Frontal cortex (tissue), 4 donors: ENCODE measurements at places on chromosomes 16 and 17. TPM values are rescaled to one million over a fixed set of nuclear protein-coding genes. Genes with fewer than 3 reads are reported as not detected.
A peak's percentile ranks its signal among the peaks of the same experiment; 100 is the strongest.

- no peak for DNase-seq
These were observed 8.5 kb downstream of the ST6GALNAC1 start for GRCh38 chr17:76635039-76635438.

- no peak for DNase-seq
These were observed 15.2 kb downstream of the CCDC42 start for GRCh38 chr17:8729421-8729820.

GRCh38 chr16:54591816-54592246, 305.2 kb upstream of the IRX3 start:
- no peak for DNase-seq

SRR gene
- 55.4 TPM for total RNA-seq

SCIMP gene
- under 0.01 TPM for total RNA-seq

DNA sequence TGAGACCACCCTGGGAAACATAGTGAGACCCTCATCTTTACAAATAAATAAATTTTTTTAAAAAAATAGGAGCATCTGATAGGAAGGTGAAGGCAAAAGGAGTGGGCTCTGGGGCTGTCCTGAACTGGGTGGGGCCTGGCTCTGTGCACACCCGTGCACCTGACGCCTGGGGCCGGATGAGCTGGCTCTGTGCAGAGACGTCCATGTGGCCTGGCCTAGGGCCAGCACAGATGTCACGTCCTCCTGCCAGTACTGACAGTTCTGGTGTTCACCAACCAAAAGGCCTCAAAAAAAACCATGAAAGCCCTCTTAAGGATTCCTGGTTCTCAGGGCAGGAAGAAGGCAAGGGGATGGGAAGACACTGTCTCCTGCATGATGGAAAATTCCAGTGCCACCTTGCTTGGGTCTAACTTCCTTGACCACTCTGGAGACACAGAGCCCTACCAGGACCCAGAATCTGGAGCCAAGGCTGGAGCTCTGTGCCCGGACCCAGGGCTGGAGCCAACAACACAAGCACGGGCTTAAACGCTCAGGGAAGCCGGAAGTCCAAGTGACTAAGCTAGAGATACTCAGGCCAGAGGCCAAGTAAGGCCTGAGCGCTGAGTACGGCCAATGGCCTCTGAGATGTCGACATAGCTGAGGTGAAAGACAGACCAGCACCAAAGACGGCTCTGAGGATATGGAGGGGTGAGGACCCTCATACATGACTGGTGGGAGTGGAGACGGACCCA, 32.9 kb downstream of the COPRS start:
- DNase-seq, result no peak

FKBP10 gene
- total RNA-seq, result 9.0 TPM

MYLK3 gene
- 0.41 TPM for total RNA-seq

DNA sequence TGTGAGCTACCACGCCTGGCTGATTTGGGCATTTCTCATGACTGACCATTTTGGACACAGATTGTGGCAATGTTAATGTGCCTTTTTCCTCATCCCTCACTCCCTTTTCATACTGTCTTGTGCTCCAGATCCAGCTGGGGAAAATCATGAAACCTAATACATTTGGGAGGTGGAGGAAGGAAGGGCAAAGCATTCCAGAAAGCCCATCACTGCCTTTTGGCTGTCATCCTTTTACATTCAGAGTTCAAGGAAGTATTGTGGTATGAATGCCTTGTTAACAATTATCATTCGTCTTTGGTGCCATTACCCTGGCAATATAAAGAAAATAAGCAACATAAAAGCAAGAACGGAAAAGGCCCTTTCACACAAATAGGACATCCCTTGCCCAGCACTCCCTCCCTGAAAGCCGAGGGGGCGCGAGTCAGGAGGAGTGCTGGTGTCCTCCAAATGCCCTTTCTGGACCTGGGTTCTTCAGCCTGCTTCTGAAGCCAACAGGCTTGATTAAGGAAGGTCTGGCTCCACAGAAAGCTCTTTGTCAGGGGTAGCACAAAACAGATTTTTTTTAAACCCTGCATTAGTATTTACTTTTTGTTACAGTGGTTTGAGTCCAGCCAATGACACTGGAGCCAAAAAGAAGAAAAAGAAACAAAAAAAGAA, 20.1 kb downstream of the NMT1 start:
- DNase-seq, result no peak

- DNase-seq, result no peak
These were observed 10.6 kb upstream of the CES3 start for GRCh38 chr16:66950437-66950836.

GRCh38 chr16:87806641-87807546, 41.1 kb upstream of the KLHDC4 start:
- peak; percentile 64 for DNase-seq

KRT14 gene
- not detected for total RNA-seq

SPIRE2 gene
- total RNA-seq, result 14.7 TPM

DNA sequence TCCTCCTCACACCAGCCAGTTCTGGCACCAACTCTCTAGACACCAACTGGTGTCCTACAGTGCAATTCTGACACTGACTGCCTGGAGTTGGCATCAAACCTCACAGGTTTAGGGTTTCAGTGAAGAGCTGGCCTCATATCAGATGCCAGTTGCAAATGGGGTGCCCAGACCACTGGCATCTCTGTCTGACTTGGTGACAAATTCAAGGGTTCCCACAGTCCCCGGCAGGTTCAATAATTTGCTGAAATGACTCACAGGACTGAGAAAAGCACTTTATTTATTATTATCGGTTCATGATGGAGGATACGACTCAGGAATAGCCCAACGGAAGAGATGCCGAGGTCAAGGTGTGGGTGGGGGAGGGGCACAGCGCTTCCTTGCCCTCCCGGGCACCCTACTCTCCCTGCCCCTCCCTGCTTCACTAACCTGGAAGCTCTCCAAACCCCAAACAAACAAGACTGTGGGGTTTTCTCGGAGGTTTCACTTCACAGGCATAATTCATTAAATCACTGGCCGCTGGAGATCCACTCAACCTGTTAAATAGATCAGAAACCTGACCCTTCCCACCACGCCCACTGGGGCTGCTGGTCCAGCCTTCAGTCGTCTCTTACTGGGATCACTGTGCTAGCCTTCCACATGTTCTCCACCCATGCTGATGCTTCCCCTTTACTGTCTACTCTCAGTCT, 1.7 kb upstream of the NLRP1 start:
- no peak for DNase-seq

- no peak for DNase-seq
These were observed 30.3 kb upstream of the SRCIN1 start for GRCh38 chr17:38636054-38636453.

PLA2G15 gene
- total RNA-seq, result 18.3 TPM

ZNF469 gene
- 0.41 TPM for total RNA-seq

DNA sequence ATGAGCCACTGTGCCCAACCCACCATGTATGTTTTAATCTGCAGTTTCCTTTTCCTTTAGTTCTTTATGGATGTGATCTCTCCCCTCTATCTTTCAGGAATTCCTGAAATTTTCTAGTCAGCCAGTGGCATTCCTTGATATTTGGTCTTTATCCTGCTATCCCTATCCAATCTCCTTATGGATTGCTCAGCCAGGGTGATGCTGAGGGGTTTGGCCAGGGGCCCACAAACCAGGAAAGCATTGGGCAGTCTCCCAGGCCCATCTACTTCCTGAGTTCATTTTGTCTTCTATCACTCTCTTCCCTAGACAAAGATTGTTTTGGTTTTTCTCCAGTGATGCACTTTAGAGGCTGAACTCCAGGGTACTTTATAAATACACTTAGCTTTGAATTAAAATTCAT, 115.9 kb downstream of the KATNIP start:
- no peak for DNase-seq

PDK2 gene
- 11.8 TPM for total RNA-seq

DNA sequence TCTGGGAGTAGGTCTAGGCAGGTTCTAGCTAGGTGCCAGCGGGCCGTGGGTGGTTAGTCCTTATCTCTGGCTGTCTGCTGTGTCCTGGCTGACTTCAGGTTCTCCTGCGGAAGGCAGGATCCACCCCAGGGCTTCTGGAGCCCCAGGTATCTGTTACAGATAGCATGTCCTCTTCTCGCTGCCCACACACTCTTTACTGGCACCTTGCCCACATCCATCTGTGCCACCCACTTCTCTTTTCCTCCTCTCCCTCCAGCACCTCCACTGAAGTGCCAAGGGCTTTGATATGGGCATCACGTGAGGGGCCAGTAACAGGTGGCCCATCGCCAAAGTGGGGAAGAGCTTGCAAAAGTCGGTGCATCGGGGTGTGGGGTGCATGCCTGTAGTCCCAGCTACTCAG, 4.6 kb upstream of the MPP2 start:
- no peak for DNase-seq

DNA sequence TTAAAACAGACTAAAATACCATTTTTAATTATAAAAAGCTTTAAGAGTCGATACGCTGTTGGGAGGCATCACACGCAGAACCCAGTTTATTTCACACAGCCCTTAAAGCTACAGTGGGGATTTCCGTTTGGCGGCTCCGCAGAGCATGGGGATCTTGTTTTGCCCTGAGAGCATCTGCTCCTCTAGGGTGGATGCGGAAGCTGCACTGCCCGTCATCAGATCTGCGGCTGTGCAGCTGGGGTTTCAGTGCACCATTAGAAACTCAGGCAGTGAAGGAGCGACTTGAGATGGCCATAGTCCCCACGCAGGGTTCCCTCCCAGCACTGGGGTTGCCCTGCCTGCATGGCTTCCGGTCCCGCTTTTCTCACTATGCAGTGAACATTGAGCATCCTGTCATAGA, 62.2 kb upstream of the CHMP6 start:
- no peak for DNase-seq

DNA sequence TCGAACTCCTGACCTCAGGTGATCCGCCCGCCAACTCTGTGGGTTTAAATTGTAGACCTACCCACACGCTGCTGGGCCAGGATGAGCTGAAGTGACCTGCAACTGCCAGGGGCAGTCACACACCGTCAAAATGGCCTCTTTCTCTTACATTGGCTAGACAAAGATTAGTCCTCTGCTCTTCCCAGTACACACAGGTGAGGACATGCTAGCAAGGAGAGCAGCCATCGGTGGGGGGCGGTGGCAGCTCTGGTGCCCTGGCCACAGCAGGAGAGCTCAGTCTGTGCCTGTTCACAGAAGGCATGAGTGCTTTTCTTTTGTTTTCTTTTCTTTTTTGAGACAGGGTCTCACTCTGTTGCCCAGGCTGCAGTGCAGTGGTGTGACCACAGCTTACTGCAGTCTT, 29.7 kb downstream of the WIPI1 start:
- no peak for DNase-seq

DNA sequence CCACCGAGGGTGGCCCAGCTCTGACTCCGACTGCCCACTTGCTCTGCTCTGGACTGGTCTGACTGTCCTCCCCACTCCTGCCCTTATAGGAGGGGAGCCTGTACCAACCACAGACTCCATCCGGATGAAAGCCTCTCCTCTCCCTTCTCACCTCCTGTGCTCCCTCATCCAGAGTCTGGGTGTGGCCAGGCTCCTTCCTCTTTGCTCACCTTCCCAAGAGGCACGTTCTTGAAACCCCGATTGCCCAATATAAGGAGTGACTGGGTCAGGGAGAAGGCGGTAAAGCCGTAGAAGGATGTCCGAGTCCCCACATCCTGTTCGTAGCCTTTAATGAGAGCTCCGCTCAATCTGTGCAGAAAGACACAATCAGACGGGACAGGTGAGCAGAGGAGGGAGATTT, 17.1 kb downstream of the ST6GALNAC1 start:
- DNase-seq, result no peak

GRCh38 chr17:19876529-19877161, 8.9 kb upstream of the ULK2 start:
- no peak for DNase-seq
